ENCODE measurements at places on chromosomes 16 and 17.
A peak's percentile ranks its signal among the peaks of the same experiment; 100 is the strongest.

- DNase-seq, result no peak
Observed at GRCh38 chr17:47907932-47908562, 12.0 kb downstream of the SP2 start.

DNA sequence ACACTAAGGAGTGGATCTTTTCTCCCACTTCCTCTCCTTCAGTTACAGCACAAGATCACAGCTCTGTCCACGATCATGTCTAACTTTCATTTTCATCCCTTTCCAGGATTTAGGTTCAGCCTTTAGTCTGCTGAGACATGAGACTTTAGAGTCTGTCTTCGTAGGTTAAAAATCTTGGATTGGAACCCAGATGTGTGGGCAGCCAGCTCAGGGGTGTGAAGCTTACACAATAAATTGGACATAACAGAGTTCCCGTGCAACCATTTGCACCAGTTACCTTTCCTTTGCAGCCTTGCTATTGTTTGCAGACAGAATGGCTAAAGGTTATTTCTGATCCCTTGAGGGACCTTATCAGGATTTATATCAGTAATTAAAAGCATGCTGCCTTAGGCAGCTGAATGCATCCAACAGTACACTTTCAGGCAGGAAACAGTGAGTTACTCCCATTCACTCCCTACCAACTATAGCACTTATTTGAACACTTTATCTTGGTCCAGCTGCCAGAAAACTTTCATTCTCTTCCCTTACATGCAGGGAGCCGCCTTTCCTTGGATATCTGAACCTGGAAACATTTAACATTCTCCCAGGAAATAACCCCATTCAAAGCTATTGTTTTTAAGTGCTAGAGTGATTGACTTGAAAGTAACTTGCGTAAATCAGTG lies 87.3 kb downstream of the TMEM100 start:
- no peak for DNase-seq

- DNase-seq, result no peak
Observed at GRCh38 chr16:80752541-80752940, 51.9 kb downstream of the CDYL2 start.

GRCh38 chr17:77619326-77619725 lies 339.2 kb upstream of the TNRC6C start:
- DNase-seq, result no peak

GRCh38 chr17:67110619-67111018 lies 66.3 kb downstream of the CACNG1 start:
- no peak for DNase-seq

- DNase-seq, result peak; percentile 30
Observed at GRCh38 chr17:17042851-17043460, 699 bp downstream of the MPRIP start.

DNA sequence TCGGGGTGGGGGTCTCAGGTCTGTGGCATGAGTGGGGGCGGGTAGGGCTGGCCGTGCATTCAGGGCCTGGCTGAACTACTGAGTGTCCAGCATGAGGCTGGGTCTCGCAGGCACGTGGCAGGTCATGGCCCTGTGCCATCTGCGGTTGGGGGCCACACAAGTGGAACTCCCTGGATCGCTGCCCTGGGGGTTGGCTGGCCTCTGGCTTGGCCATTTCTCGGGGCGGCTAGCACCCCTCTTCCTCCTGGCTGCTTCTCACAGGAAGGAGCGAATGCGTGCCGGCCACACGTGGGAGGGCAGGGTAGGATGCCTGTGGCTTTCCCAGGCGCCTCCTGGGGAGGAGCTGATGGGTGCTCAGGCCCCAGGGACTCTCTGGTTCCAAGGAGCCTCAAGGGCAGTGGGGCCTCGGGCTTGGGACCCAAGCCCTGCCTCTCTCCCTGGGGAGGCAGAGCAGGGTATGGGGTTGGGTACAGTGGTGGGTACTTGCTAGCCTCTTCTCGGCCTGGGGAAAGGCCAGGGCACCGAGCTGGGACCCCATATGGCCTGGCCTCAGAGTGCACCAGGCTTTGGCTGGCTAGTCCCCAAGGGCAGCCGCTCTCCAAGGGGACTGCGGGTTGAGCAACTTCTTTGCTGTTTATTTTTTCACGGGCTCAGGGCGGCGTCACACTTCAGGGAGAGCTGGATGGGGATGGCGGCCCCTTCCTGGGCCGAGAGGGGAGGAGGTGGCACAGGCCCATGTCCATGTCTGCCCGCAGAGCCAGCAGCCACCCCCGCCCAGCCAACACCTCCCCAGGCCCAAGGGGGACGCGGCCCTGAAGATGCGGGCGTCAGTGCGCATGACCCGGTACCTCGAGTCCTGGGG lies 37.5 kb downstream of the ADCY7 start:
- DNase-seq, result no peak

- no peak for DNase-seq
Observed at GRCh38 chr16:65521633-65522328, 399.9 kb upstream of the CDH11 start.

GRCh38 chr16:4544473-4544872 lies 5.9 kb upstream of the CDIP1 start:
- no peak for DNase-seq

- DNase-seq, result no peak
Observed at GRCh38 chr16:66353055-66353454, 13.4 kb upstream of the CDH5 start.

GRCh38 chr16:30996985-30997724 lies 12.1 kb downstream of the HSD3B7 start:
- peak; percentile 79 for DNase-seq

DNA sequence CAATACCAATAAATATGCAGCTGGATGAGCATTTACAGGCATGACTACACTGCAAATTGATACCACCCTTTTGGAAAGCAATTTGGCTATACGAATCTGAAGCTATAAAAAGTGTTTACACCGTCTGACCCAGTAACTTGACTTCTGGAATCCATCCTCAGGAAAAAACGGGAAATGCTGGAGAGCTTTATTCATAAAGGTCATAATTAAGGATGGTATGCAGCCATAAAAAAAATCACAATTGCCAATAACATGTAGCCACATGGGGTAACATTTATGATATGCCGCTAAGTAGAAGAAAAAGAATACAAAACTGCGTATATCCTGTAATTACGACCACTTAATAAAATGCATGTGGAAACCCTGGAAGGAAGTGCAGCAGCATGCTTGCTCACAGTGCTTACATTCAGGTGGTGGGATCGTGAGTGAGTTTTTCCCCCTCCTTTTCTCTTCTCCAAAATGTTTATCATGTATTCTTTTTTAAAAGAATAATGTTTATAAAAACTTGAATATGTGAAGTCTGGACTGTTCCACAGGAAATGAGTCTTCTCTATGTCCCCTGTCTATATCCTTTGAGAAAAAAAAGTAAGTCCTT lies 34.2 kb downstream of the COPRS start:
- DNase-seq, result no peak

DNA sequence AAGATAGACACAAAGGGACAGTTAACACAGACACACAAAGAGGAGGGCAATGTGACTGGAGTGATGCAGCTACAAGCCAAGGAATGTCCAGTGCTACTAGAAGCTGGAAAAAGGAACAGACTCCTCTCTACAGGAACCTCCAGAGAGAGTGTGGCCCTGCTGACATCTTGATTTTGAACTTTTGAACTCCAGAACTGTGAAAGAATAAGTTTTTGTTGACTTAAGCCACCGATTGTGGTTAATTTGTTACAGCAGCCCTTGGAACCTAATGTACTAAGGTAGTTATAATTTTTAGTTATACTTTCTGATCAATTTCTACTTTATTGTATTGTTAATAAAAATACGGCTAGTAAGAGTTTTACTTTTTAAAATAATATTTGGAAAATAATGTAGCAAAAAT lies 129.1 kb downstream of the MYO1D start:
- peak; percentile 33 for DNase-seq

GRCh38 chr17:80967404-80967872 lies 24.2 kb upstream of the CHMP6 start:
- no peak for DNase-seq

GRCh38 chr17:34980353-34980680 lies at the start of gene LIG3:
LIG3 (plus strand) TSS chr17:34980512; CDS start chr17:34983006, 2,494 bp downstream.
- peak; percentile 93 for DNase-seq

DNA sequence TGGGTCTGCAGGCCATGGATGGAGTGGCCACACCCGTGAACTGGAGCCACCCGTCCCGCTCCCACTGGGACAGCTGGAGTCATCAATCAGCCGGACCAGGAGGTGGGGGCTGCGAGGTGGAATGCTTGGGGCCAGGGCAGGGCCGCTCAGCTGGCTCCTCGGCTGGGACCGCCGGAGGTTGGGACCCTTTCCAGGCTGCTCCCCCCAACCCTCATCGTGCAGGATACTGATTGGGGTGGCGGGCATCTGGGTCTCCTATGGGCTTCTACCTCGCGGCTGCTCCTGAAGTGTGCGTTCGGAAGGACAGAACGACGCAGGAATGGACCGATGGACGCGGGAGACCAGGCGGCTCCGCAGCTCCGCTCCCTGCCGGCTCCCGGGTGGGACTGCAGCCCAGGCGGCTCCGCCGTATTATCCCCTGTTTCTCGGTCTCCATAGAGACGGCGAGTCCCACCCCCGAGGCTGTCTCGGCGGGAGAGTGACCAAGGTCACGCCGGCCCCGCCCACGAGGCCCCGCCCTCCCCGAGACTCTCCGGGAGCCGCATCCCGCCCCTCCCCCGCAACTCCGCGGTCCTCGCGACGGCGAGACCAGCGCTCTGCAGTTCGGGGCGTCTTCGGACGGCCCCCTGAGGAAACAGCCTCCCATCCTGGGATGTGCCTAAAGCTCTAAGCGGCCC lies at the start of gene TPPP3:
Gene TPPP3 (minus strand): TSS at position 388 of the 677 bp plus-strand sequence. CDS start 2,387 bp downstream, outside the sequence.
- peak; percentile 76 for DNase-seq

DNA sequence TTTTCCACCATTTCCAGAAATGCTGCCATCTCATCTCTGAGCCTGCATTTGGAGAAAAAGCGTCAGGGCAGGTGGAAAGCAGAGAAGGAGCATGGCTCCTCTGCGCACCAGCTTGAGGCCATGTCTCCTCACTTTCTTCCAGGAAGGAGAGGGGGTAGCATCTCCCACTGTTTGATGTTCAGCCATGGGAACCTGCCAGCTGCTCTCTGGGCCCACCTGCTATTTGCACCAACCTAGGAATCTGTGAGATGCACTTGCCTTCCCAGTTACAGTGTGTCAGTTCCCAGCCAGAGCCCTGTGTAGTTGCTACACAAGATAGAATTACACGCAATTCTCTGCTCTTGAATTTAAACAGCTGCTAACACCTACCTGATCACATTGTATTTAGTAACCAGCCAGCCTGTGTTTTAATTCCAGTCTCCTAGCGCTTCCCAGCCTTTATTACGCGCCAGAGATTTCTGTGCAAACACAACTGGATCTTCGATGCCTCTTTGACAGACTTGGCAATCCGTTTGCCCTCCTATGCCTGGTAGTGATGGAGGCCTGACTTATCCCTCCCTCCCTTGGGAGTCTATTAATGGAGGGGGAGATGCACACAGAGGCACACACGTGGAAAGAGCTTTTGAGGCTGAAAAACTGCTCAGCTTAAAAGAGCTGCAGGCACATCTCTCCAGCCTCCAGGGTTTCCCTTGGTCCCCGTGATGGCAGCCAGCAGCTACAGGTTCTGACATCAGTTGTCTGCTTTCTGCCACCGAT lies 98.1 kb upstream of the SEC14L1 start:
- DNase-seq, result no peak

DNA sequence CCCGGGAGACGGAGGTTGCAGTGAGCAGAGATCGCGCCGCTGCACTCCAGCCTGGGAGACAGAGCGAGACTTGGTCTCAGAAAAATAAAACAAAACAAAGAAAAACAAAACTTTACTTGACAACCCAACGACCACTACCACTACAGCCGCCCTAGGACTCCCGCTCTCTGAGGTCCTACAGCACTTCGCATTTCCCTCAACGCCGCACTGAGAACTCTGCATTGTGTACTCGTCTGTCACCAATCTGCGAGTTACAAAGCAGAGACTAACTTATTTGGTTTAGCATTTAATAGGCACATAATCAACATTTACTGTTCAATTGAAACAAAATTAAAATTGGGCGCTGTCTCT lies 479 bp upstream of the ZNF207 start:
- no peak for DNase-seq

GRCh38 chr16:27551036-27551435 lies 1.1 kb downstream of the KATNIP start:
- DNase-seq, result no peak

DNA sequence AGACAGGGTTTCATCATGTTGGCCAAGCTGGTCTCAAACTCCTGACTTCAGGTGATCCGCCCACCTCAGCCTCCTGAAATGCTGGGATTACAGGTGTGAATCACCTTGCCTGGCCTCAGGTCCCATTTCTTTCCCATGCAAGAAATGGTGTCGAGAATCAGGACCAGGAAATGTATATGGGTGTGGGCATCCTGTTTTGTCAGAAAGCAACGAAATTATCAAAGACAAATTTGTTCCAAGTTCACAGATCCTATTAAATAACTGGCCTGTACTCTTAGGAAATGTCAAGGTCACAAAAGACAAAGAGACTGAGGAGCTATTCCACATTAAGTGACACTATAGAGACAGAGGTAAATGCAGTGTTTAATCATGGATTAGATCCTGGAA lies 17.1 kb upstream of the ST6GALNAC1 start:
- no peak for DNase-seq

GRCh38 chr16:30032083-30032819 lies 1.2 kb upstream of the TLCD3B start:
- DNase-seq, result peak; percentile 59

- DNase-seq, result no peak
Observed at GRCh38 chr16:54673313-54673712, 257.4 kb upstream of the IRX5 start.

DNA sequence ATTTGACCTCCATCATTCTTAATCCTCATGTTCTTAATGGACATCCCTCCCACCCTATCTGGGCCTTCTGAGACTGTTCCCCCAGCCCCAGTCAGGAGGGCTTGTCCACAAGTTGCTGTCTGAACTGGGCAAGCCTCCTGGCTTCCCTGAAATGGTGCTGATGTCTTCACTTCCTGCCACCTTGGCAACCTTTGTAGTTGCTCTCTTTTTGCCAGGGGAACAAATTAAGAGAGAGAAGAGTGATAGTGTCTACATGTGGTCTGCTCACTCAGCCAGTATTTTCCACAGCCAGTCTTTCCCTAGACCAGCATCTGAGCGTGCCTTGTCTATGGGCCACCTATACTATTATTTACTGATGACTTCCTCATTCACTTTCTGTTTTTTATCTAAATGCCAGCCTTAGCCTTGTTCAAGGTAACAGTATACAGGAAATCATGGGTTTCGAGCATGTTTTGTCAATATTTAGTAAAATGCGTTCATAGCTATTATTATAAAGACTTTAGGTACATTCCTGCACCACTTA lies 710.1 kb downstream of the MAF start:
- DNase-seq, result no peak

GRCh38 chr17:59425085-59425931 lies 93.9 kb downstream of the YPEL2 start:
- no peak for DNase-seq

DNA sequence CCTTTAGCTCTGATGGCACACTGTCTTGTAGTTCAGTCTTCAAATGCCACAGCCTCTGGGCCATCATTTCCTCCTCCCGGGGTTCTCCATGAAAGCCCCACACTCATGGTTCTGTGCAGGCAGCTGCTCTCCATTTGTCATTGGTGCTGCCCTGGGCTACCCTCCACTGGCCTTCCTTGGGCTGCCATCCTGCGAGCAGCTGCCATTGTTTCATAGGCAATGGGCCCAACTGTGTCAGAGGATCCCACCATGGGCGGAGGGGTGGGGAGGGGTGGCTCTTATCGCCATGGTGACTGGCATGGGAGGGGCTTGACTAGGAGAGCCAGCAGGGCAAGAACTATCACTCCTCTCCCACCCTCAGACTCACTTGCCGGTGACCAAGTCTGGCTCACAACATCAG lies 38.6 kb upstream of the BRD7 start:
- no peak for DNase-seq
